ENCODE measurements at places on chromosomes 12 and 14.

GRCh38 chr12:51678086-51678724, 87.2 kb downstream of the SCN8A start:
- peak; percentile 67 for DNase-seq

GRCh38 chr12:130849561-130850417, 10.7 kb upstream of the STX2 start:
- no peak for DNase-seq

GRCh38 chr14:58731465-58732293, 93.9 kb downstream of the DACT1 start:
- peak; percentile 98 for DNase-seq

DNA sequence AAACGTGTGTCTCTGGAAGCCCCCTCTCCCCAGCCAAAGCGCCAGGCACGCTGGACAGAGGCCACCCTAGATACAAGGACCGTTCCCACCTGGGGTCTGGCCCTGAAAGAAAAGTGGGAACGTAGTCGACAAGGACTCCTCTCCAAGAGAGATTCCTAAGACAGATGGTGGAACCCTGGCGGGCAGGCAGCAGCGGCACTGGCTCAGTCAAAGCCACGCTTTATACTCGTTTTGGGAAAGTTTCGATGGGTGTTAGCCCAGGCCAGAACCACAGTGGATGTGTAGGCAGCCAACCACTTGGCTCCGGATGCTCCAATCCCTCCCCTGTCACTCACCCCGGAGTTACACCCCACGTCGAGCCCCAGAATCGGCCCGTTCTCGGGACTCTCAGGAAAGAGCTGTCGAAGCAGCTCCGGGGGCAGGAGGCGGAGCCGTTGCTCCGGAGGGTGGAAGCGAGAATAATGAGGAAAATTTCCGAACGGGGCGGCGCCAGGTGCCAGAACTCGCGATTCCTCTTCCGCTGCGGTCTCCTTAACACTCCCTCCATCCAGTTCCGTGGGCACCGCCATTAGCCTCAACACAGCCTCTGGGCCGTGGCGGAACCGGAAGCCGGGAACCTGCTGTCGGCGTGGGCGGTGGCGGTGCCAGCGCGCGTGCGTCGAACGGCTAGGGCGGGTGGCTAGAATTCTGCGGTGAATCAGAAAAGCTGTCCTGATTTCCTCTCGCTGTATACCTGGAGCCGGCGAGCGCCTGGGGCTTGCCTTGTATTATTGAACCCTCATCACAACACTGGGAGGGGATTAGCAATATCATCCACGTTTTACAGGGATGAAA, at the start of gene BCDIN3D:
Gene BCDIN3D, minus strand, starts transcription at position 588 of the 834 bp plus-strand sequence. Its CDS starts 19 bp downstream, at position 569.
- DNase-seq = peak; percentile 95

- no peak for DNase-seq
These were observed 240.3 kb downstream of the SLC15A4 start for GRCh38 chr12:128583453-128583852.

DNA sequence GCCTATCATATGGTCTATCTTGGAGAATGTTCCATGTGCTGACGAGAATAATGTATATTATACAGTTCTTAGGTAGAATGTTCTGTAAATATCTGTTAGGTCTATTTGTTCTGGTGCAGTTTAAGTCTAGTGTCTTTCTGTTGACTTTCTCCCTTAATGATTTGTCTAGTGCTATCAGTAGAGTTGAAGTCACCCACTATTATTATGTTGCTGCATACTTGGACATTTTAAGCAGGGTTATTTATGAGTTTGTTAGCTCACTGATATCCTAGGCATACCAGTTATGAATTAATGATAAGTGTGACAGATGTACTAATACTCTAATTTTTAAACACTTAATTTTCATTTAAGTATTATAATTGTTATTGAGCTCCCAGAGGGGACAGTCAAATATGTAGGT, 292.5 kb downstream of the AKAP6 start:
- no peak for DNase-seq

- no peak for DNase-seq
These were observed 41.5 kb downstream of the KCTD10 start for GRCh38 chr12:109435428-109436187.

DNA sequence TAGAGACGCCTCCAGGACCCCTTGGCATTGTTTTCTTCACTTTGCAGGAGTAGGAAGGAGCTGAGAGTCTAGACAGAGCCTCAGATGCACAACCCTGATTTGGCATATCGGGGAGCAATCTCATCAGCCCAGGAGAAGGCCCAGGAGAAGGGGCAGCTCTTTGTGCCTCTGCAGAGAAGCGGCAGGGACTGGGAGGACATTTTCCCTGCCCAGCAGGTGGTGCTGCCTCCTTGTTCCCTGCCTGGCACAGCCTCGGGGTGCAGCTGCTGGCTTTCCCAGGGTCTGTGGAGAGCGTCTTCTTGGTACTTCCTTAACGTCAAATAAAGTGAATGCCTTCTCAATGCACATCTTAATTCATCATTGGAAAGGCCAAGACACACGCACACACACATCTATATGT, 419.5 kb downstream of the TMEM121 start:
- no peak for DNase-seq

- no peak for DNase-seq
These were observed 60.0 kb downstream of the PTPRB start for GRCh38 chr12:70577283-70577634.

- DNase-seq = peak; percentile 52
These were observed 18.5 kb upstream of the EML1 start for GRCh38 chr14:99774556-99775307.

DNA sequence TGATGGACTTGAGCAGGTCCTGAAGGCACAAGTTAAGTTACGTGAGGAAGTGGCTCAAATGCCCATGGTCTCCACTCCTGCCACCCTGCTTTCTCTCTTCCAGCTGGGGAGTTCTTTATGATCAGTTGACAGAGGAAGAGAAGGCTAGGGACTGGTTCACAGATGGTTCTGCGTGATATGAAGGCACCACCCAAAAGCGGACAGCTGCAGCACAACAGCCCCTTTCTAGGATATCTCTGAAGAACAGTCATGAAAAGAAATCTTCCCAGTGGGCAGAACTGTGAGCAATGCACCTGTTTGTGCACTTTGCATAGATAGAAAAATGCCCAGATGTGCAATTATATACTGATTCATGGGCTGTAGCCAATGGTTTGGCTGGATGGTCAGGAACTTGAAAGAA, 162.4 kb upstream of the FSCB start:
- no peak for DNase-seq

- no peak for DNase-seq
These were observed 40.8 kb downstream of the CCDC88C start for GRCh38 chr14:91376547-91377477.

- DNase-seq = no peak
These were observed 97.4 kb downstream of the RAD51B start for GRCh38 chr14:67917006-67917405.

DNA sequence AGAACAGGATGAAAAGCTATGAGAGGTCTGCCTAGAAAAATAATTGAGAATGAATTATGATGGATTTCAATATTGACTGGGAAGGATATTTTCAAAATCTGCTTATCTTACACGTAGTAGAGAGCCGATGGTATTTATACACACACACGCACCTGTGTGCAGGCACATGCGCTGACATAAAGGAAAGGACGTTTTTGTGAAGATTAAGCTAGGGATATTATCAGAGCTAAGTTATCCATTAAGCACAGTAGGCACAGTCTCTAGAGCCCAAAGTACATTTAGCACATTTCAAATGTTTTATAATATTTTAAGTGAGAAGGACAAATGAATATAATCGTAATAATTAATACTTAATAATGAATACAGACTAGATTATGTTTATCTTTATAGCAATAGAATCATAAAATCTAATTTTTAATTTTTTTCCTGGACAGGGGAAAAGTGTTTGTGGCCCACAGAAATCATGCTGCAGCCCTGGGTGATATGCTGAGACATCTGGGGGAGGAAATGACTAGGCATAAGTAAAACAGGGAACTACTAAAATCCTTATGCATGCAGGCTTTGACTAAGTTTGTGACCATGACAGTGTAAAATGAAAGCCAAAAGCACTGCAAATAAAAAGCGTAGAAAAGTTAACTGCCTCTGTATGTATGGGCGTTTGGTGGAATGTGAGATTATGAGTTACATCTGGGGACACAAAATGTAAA, 146.1 kb downstream of the KITLG start:
- peak; percentile 44 for DNase-seq

- DNase-seq = peak; percentile 81
These were observed 386.5 kb upstream of the DDHD1 start for GRCh38 chr14:53539489-53540126.

DNA sequence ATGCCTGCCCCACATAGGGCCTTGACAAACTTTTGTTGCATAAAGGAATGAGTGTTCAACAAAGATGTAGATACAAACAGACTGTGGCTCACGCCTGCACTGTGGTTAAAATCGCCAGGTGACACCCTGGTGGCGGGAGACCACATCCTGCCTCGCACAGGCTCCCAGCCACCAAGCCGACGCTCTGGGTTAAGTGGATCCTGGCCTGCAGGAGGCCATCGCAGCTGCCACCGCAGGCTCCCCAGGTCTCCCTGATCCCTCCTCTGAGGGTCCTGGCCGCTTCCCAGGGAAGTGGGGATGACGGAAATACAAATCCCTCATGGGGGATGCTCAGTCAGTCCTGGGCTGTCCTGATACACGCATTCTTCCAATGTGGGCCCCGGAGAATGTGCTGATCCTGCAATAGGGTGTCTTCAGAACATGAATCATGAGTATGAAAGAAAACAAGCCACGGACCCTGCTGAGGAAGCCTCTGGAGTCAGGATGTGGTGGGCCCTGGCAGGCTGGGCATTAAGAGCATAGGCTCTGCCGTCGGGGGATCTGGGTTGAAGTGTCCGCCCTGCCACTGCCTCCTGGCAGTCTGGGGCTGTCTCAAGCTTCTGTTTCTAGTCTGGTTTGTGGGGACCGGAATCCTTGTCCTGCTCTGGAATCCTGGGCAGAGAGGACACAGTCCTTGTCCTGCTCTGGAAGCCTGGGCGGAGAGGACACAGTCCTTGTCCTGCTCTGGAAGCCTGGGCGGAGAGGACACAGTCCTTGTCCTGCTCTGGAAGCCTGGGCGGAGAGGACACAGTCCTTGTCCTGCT, 53.5 kb upstream of the BEGAIN start:
- DNase-seq = peak; percentile 48

- no peak for DNase-seq
These were observed 45.9 kb downstream of the NOC4L start for GRCh38 chr12:132190012-132190755.

DNA sequence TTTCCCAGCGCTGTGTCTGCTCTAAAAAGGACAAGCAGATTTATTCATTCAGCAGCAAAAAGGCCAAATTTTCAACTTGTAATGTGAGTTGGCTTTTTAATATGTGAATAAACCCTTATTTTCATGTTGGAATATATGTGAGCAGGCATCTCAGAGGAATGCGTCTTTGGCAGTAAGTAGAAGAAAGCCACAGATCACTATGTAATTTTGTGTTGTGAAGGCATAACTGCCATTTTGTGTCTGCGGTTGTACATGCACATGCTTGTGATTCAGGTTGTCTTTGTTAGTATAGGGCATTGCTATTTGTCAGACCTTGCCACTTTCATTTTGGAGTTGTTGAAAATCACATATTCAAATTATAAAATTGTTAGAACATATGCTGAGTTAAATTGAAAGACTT, 398.8 kb upstream of the RGS6 start:
- DNase-seq = peak; percentile 73

GRCh38 chr14:83312511-83312910, 1778.9 kb upstream of the SEL1L start:
- peak; percentile 10 for DNase-seq

DNA sequence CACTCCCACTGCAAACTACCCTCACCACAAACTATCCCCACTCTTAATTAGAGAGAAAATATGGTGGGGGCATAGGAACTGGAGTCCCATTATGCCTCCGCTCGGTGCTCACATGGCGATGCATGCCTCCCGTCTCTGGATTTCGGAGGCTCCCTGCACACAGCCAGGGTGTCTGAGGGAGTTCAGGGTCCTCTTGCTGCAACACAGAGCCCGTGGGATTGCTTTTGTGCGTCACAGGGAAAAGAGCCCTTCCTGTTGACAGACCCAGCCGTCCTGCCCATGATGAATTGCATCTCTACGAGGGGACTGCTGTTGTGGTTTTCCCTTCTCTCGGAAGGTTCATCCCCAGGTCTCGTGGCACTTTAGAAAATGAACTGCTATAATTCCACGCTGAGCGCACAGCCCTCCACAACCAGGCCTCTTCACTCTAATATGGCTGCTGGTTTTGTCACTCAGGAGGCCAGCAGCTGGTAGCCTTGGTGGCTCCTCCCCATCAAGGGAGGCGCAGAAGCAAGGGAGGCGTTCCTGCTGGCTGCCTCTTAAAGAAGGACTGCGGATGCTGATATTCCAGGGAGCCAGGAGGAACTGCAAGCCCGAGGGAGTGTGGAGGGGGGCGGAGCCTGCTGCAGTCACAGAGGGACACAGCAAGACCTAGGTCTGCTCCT, 158.0 kb downstream of the KCNA5 start:
- no peak for DNase-seq

- DNase-seq = no peak
These were observed 236.2 kb downstream of the KTN1 start for GRCh38 chr14:55816225-55816624.

GRCh38 chr12:111544032-111544431, 55.1 kb downstream of the ATXN2 start:
- no peak for DNase-seq
